ENCODE measurements at places on chromosomes 6 and 20.
A peak's percentile ranks its signal among the peaks of the same experiment; 100 is the strongest.

- ATAC-seq = no peak
These were observed 16.1 kb downstream of the FBXL4 start for GRCh38 chr6:98931696-98932095.

- no peak for ATAC-seq
These were observed 29.2 kb downstream of the SGK1 start for GRCh38 chr6:134288538-134289203.

DNA sequence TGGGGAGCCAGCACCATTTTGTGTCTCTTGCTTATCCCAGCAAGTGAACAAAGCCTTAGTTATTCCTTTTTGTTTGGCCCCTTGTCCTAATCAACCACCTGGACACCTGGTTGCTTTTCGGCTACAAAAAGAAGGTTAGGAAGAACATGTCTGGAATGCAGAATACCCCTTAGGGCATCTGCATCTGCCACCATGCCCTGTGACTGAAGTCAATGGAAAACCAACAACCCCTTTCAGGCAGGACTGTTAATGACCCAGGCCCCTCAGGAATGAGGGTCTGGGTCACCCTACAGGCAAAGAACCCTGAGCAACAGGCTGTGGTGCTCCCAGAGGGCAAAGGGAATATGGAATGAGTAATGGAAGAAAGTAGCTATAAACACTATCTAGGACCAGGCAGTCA is 78.5 kb downstream of the PDE10A start:
- no peak for ATAC-seq

GRCh38 chr6:101011186-101011585 is 130.1 kb upstream of the ASCC3 start:
- ATAC-seq = no peak

GRCh38 chr20:39893003-39893685 is 795.9 kb downstream of the MAFB start:
- ATAC-seq = peak; percentile 53

DNA sequence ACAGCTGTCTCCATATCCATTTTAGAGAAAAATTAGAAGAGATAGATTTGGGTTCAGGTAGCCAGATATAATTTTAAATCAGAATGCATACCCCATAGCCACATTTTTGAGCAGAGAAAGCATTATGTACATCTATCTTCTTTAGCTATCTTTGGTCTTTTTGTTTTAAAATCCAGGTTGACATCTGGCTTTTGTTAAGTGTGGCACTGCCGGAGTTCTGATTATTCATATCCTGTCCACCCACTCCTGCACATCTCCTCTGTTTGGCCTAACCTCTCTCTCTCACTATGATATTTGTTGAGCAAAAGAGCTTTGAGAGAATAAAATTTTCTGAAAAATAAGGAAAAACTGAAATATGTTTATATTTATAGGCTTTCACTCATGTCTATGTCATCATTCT is 189.7 kb downstream of the PACRG start:
- ATAC-seq = no peak

- no peak for ATAC-seq
These were observed 10.5 kb downstream of the SLC17A1 start for GRCh38 chr6:25821341-25821740.

- ATAC-seq = no peak
These were observed 43.0 kb downstream of the DNAAF9 start for GRCh38 chr20:3364323-3365013.

DNA sequence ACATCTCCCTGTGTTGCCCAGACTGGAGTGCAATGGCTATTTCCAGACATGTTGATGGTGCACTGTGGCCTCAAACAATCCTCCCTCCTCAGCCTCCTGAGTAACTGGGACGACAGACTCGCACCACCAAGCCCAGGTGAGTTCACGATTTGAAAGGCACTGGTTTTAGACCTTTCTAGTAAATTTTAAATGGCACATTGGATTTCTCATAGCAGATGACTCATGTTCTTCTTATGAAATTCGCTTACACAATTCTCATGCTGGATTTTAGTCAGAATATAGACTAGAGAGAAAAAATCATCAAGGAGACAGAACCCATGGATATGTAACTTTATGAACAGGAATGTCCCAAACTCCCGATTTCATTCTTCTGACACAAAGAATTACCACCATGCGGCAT is 18.1 kb upstream of the PXDC1 start:
- ATAC-seq = no peak

DNA sequence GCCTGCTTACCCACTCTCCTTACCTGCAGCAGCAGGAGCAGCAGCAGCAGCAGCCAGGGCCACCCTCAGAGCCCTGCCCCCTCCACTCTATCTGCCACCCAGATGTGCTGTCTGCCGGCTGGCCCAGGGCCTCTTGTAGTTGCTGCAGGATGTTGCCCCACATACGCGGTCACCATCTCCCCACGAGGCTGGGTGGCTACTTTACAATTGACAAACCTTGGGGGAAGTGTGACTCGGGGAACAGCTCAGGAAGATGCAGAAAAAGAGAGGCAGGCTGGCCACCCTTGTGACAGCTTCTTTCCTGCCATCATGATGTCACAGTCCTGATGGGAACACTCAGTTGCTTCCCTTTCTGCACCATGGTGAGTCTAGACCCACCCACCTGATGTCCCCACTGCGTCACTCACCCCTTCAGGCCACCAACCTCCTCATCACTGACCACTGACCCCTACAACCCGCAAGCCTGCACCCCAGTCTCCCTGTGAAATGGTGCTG is 14.5 kb downstream of the TREM1 start:
- peak; percentile 51 for ATAC-seq

DNA sequence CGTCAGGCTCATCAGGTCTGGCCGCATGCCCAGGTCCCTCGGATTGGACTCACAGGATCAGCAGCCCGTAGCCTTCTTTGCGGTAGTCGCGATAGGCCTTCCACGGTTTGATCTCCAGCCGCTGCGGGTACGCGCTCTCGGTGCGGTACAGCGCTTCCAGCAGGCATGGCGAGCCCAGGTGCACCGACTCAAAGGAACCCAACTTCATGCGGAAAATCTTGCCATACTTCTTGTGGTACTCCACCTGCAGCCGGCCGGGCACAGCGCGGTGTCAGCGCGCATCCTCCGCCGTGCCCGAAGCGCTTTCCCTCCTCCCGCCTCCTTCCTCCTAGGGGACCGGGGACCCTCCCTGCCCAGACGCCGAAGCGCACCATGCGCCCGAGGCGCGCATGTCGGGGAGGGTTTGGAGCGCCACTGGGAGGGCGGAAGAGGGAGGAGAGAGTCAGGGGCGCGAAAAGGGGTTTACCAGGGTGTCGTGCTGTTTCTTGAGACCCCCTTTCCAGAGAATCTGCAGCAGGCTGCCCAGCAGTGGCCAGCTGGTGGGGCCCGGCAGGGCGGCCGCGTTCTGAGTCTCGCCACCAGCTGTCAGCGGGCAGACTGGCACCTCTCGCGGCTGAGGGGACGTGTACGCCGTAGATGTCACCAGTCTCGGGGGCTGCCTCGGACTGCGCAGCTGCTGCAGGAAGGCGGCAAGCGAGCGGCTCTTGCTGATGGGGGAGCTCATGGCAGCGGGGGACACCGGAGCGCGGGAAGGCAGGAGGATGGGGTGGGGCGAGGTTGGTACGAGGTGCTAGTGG is 732 bp downstream of the CYP24A1 start:
- ATAC-seq = peak; percentile 36

Measured in gastroesophageal sphincter (tissue), 4 donors.